ENCODE measurements at places on chromosomes 3 and 15.

DNA sequence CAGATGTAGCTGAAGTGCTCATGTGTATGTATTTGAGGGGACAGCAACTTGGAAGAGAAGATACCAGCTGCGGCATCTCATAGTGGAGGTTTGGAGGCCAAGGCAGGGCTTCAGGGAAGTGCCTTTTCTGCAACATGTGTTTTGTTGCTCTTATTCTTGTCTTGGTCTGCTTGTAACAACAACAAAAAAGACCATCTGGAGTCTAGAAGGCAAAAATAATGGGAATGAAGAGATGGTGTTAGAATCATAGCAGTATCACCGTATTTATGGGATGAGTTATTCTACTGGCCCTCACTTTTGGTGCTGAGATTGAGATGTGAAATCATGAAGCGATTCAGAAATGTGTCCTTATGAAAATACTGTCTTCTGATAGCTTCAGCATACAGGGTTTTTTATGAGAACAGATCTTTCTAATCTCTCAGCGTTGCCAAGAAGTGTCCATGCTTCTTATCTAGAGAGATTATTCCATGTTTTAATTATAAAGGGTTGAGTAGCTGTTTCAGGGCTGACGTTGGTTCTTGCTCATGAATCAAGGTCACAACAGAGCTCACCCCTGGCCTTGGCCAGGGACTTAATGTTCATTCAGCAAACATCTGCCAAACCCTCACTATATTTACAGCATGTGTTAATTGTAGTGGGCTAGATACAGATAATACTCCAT is 58.0 kb downstream of the ITPR1 start:
- no peak for DNase-seq

DNA sequence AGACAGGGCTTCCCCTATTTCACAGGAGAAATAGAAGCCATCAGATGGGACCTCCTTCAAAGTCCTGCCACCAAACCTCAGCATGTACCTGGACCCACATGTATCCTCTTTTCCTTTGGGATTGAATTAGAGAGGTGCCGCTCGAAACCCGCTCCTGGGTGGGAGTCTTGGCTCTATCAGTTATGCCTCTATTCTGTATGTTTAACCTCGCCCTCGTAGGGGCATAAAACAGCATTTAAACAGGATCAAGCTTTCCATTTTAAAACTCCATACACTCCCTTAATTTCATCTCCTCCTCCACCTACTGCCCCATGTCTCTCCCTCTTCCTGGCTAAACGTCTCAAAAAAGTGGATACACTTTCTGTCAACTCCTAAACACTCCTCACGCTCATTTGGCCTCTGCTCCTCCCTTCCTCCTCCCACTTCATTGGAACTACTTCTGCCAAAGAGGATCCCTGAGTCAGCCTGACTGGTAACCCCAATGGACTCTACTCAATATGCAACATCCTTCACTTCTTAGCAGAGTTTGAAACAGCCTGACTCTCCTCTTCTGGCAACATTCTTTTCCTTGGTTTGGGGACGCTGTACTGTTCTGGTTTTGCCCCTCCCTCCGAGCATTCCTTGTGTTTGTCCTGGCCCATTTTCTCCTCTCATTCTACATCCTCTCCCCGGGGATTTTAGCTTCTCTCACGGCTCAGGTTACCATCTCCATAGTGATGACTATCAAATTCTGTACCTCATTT is 23.0 kb upstream of the MUC20 start:
- no peak for DNase-seq

DNA sequence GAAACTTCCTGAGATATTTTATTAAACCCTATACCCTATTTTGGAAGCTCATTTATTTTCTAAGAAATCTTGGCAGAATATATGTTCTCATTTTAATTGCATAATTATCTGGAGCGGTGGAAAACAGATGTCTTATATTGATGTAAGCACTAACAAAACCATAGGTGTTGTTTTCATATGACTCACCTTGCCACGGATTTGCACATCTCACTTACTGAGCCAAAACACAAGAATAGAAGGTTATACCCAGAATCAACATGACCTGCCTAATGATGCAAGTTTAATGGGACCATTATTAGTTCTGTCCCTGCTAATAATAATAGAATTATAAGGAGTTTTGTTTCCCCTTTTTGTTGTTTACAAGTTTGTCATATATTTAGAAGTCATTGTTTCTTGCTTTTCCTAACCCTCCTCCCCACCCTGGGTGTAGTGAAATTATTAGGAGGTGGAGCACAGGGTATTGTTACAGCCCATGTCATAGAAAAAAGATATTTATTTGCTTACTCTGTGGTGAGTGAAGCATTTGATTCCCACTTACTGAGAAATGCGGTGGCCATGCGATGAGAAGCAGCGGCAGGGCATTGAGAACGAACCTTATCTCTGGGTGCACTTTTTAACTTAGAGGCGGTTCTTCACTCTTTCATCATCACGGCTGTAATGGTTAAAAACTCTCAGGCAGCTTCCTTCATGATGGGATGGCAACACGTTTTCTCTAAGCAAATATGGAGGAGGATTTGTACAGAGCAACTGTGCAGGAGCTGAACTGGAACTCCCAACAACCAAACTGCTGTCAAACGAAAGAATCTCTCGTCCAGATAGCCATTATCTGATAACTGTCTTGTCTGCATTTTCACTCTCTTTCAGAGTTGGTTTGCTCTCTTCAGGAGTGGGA is 521 bp downstream of the IL5RA start:
- no peak for DNase-seq

DNA sequence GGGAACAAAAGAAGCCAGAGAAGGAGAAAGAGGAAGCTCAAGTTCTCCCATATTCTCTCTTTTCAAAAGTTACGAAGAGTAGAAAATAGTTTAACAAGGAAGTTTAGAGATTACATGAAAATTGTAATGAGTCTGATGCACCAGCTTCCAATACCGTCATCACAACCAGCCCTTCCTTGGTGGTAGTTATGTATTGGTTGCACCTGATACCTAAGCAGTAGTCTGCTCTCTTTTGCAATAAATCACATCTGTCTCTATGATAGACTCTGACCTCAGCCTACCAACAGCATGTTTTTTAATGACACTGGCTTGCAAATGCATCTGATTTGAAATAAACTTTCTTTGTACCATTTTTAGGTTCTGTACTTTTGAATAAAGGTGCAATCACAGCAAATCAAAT is 575.8 kb downstream of the FHIT start:
- peak; percentile 53 for DNase-seq

GRCh38 chr3:27312044-27312668 is 57.0 kb downstream of the NEK10 start:
- peak; percentile 26 for DNase-seq

DNA sequence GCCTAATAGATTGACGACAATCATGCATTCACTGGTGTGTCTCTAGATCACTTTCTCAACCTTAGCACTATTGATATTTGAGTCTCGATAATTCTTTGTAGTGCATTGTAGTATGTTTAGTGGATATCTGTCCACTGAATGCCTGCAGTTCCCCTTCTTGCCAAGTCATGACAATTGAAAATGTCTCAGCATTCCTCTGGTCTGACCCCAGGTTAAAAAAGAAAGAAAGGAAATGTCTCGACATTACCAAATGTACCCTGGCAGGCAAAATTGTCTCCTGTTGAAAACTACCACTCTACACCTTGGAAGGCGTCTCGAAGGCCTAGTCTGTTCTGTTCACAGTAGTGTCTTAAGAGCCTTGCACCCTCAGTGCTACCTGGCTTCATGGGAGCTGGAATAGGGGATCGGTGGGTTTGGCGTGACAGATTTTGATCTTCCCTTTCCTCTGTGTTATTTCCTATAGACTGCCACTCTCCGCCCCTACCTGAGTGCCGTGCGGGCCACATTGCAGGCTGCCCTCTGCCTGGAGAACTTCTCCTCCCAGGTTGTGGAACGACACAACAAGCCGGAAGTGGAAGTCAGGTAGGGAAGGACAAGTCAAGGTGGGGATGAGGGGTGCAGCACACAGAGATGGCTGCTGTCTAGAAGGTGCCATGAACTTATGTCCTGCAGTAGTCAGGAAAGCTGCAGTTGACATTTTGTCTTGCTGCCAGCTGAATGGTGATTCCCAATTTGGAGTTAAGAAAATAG is 4.5 kb downstream of the ARPC4 start:
- no peak for DNase-seq

GRCh38 chr15:43518197-43518761 is 871 bp downstream of the MAP1A start:
- no peak for DNase-seq

GRCh38 chr3:11323813-11324212 is 51.6 kb downstream of the ATG7 start:
- DNase-seq, result no peak

DNA sequence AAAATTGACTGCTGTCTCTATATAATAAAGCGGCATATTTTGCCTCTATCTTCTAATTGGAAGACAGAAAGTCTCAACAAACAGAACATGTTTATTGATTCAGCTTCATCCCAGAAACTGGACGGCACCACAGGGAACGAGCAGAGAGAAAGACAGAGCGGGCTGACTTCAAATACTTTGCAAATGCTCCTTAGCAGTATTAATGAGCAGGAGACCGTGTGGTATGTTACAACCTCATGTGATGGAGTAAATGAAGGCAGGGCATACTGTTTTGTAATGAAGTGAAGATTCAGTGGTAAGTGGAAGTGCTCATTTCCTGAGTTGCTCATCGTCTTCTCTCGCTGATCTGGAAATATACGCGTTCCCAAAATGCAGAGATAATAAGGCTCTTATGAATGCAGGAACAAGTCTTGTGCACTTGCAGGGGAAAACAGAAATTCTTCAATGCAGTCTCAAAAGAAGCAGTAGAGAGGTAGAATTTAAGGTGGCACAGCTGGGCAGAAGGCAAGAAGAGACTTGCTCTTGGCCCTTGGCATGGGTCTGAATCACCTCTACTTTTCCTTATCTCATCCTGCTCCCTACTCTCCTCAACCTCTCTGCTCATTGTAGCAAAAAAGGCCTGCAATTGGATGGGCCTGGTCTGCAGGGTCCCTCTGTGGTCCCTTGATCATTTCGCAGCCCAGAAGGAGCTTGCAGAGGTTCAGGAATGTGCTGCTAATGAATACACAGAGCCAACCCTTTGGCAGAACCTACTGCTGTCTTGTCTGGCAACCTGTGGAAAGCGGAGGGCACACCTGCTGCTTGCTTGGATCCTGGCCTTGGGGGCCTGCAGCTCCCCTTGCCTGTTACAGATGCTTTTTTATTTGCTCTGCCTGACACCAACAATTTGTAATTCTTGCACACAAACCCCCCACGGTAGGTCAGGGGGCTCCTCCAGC is 604.9 kb upstream of the CFAP20DC start:
- DNase-seq, result no peak

- DNase-seq, result no peak
These were observed 195.8 kb downstream of the BBX start for GRCh38 chr3:107718547-107718946.

Measured in trophoblast cell (in vitro differentiated cells and primary cell).